Hair follicular keratinocyte (primary cell): ENCODE measurements at places on chromosomes 1 and 21. TPM values are rescaled to one million over a fixed set of nuclear protein-coding genes. Genes with fewer than 3 reads are reported as not detected.

The NEXN gene
- total RNA-seq, result 0.94 and 1.3 TPM in 2 replicates

The ST6GALNAC5 gene
- 3.3 and 6.4 TPM in 2 replicates for total RNA-seq

The CRTC2 gene
- total RNA-seq, result 10.1 and 11.0 TPM in 2 replicates

The PIK3R3 gene
- total RNA-seq, result 1.0 and 3.3 TPM in 2 replicates

The TNFSF4 gene
- total RNA-seq, result 0.15 and 0.62 TPM in 2 replicates

The RSPH1 gene
- total RNA-seq, result 1.3 TPM in 1 of 2 replicates, not detected in the other

The CYP4A22 gene
- total RNA-seq, result not detected in 2 replicates

The AMY1B gene
- not detected in 2 replicates for total RNA-seq

The ELK4 gene
- 9.3 and 12.1 TPM in 2 replicates for total RNA-seq

The CPTP gene
- 29.1 and 32.2 TPM in 2 replicates for total RNA-seq

The OR2T3 gene
- total RNA-seq, result not detected in 2 replicates

The CELA2A gene
- total RNA-seq, result not detected in 2 replicates

The MROH7 gene
- total RNA-seq, result 0.04 TPM in 1 of 2 replicates, not detected in the other

The PRPF38B gene
- 9.8 and 11.4 TPM in 2 replicates for total RNA-seq

The ZNF672 gene
- 26.2 and 28.7 TPM in 2 replicates for total RNA-seq

The CFHR4 gene
- total RNA-seq, result not detected in 2 replicates

The SLC9C2 gene
- total RNA-seq, result not detected in 2 replicates

The FCMR gene
- total RNA-seq, result 3.3 and 4.8 TPM in 2 replicates

The IKBKE gene
- 11.7 and 12.8 TPM in 2 replicates for total RNA-seq

The ARHGEF16 gene
- 10.5 and 15.3 TPM in 2 replicates for total RNA-seq

The TRMT13 gene
- total RNA-seq, result 3.4 and 10.4 TPM in 2 replicates

The LEFTY1 gene
- not detected in 2 replicates for total RNA-seq

The RIMS3 gene
- 3.1 and 3.6 TPM in 2 replicates for total RNA-seq

The LCE1E gene
- 0.91 TPM in 1 of 2 replicates, not detected in the other for total RNA-seq

The SLC45A1 gene
- total RNA-seq, result 0.16 TPM in 1 of 2 replicates, not detected in the other

The SMCP gene
- total RNA-seq, result not detected in 2 replicates

The LIN9 gene
- total RNA-seq, result 4.1 and 9.6 TPM in 2 replicates

The SYCP1 gene
- under 0.01 TPM in 1 of 2 replicates, not detected in the other for total RNA-seq

The GPA33 gene
- not detected in 2 replicates for total RNA-seq

The KLF17 gene
- not detected in 2 replicates for total RNA-seq
